ENCODE measurements at places on chromosomes 6 and 20. TPM values are rescaled to one million over a fixed set of nuclear protein-coding genes. Genes with fewer than 3 reads are reported as not detected.

The SNAP25 gene
- total RNA-seq, result 3.2 TPM

The TPD52L2 gene
- 64.9 TPM for total RNA-seq

The HLA-DRB1 gene
- 31.2 TPM for total RNA-seq

The SIGLEC1 gene
- 4.4 TPM for total RNA-seq

The SLC24A3 gene
- 8.9 TPM for total RNA-seq

The CGAS gene
- 6.5 TPM for total RNA-seq

The TAAR2 gene
- not detected for total RNA-seq

The PRSS35 gene
- total RNA-seq, result 21.8 TPM

The TGM3 gene
- 0.70 TPM for total RNA-seq

The TMX4 gene
- 56.8 TPM for total RNA-seq

The EYS gene
- 0.99 TPM for total RNA-seq

The FKBP5 gene
- 11.0 TPM for total RNA-seq

The GSTA1 gene
- 1.4 TPM for total RNA-seq

The MICB gene
- total RNA-seq, result 3.6 TPM

The ACTL10 gene
- 0.70 TPM for total RNA-seq

The EMILIN3 gene
- 12.0 TPM for total RNA-seq

The RAB44 gene
- 1.5 TPM for total RNA-seq

The KHDC1L gene
- not detected for total RNA-seq

The SIRPB2 gene
- total RNA-seq, result 5.5 TPM

The TRIM31 gene
- not detected for total RNA-seq

The DDO gene
- total RNA-seq, result 2.7 TPM

The IL17F gene
- not detected for total RNA-seq

The DCDC2 gene
- 84.9 TPM for total RNA-seq

The BTBD3 gene
- 59.8 TPM for total RNA-seq

The IRF4 gene
- 2.2 TPM for total RNA-seq

The CCDC28A gene
- total RNA-seq, result 15.6 TPM

The UFL1 gene
- total RNA-seq, result 24.1 TPM

The ADA gene
- total RNA-seq, result 5.2 TPM

The KHDRBS2 gene
- 5.2 TPM for total RNA-seq

The FRK gene
- 9.6 TPM for total RNA-seq

The NKX2-4 gene
- total RNA-seq, result not detected

The FYN gene
- total RNA-seq, result 137 TPM

The SLC35B2 gene
- 46.0 TPM for total RNA-seq

The TRIM40 gene
- not detected for total RNA-seq

The CNR1 gene
- 0.53 TPM for total RNA-seq

The TSPYL1 gene
- total RNA-seq, result 99.7 TPM

The ANKRD6 gene
- 22.6 TPM for total RNA-seq

The OTOR gene
- not detected for total RNA-seq

The BMP5 gene
- total RNA-seq, result 4.9 TPM

The SHLD1 gene
- total RNA-seq, result 8.8 TPM

The TCP11 gene
- 1.5 TPM for total RNA-seq

The WFDC5 gene
- total RNA-seq, result not detected

The ARG1 gene
- total RNA-seq, result 7.5 TPM

The LKAAEAR1 gene
- total RNA-seq, result 1.1 TPM

The JPH2 gene
- total RNA-seq, result 22.8 TPM

The IPCEF1 gene
- total RNA-seq, result 8.8 TPM

The POPDC3 gene
- total RNA-seq, result 4.7 TPM

The SNX14 gene
- 94.2 TPM for total RNA-seq

The CD93 gene
- 70.4 TPM for total RNA-seq

The CLPSL1 gene
- not detected for total RNA-seq
